ENCODE measurements at places on chromosomes 2 and 18.

DNA sequence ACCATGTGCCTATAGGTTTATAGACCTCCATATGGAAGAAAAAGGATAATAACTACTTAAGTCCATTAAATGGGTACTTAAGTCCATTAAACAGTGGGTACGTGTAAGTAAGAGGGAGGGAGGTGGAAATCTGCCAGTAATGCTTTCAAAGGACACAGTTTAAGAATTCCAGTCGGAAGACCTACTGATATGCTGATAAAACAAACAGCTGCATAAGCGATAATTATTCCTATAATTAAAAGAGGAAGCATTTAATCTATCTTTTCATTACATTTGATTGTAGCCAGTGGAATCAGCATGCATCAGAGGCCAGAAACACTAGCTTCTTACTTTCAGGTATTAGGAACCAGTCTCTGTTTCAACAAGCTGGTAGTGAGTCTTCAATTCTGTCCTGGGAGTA is 96.4 kb upstream of the DDX18 start:
- no peak for DNase-seq

DNA sequence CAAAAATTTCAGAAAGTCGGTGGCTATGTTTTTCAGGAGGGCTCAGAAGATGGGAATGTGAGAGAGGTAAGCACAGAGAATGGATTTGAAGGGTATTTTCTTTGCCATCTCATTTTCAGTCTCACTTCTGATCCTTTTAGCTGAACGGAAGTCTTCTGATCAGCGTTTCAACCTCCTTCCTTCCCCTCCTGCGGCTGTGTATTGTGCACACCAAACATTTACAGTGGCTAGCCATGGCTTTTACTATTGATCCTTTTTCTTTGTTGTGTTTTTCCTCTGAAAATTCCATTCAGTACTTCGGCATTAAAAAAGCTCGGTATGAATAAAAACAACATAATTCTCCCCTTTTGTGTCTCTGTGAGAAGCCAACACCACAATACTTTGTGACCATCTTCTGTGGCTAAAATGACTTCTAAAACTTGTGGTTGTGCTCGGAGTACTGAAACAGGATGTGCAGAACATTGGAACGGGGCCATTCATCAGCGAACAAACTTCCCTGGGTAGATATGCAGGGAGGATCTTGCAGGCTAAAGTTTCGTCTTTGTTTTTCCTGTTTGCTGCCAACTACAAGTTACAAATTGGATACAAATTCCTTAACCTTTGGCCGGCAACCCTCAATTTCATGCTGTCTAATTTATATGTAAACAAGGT is 260.8 kb upstream of the FAM98A start:
- DNase-seq, result no peak

- DNase-seq, result no peak
These were observed 41.1 kb downstream of the LDLRAD4 start for GRCh38 chr18:13259701-13260100.

- no peak for DNase-seq
These were observed 138.3 kb upstream of the ID2 start for GRCh38 chr2:8543383-8544170.

DNA sequence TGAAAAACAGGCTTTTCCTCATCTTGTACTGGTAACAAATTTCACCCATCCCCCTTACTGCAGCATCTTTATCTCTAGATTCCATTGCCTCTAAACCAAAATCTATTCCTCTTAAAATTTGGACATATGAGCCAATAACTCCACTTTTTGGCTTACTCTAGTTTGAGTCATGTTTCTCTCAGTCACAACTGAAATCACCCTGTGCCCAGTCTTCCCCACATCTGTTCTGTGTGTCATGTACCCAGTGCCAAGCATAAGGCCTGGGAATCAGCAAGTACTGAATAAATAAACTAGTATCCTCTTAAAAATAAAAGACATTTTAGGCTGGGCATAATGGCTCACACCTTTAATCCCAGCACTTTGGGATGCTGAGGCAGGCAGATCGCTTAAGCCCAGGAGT is 20.8 kb upstream of the CHN1 start:
- no peak for DNase-seq

Measured in neural progenitor cell (in vitro differentiated cells).